Kidney glomerular epithelial cell (primary cell): ENCODE measurements at places on chromosomes 1 and 21.
A peak's percentile ranks its signal among the peaks of the same experiment; 100 is the strongest.

GRCh38 chr1:221780175-221780574 is 38.3 kb upstream of the DUSP10 start:
- no peak for DNase-seq

DNA sequence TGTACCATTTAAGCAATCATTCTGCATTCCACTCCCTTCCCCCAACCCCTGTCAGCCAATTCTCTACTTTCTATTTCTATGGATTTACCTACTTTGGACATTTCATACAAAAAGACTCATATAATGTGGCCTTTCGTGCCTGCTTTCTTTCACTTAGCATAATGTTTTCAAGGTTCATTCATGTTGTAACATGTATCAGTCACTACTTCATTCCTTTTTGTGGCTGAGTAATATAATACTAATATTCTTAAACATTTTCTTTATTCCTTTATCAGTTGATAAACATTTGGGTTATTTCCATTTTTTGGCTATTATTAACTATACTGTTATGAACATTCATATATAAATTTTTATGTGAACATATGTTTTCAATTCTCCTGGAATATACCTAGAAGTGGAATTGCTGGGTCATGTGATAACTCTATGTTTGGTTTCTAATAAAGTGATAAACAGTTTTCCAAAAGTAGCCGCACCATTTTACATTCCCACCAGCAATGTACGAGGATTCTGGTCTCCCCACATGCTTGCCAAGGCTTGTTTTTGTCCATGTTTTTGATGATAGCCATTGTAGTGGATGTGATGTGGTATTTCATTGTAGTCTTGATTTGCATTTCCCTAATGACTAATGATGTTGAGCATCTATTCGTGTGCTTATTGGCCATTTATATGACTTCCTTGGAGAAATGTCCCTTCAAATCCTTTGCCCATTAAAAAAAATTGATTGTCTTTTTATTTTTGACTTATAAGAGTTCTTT is 61.9 kb upstream of the GNG12 start:
- no peak for DNase-seq

DNA sequence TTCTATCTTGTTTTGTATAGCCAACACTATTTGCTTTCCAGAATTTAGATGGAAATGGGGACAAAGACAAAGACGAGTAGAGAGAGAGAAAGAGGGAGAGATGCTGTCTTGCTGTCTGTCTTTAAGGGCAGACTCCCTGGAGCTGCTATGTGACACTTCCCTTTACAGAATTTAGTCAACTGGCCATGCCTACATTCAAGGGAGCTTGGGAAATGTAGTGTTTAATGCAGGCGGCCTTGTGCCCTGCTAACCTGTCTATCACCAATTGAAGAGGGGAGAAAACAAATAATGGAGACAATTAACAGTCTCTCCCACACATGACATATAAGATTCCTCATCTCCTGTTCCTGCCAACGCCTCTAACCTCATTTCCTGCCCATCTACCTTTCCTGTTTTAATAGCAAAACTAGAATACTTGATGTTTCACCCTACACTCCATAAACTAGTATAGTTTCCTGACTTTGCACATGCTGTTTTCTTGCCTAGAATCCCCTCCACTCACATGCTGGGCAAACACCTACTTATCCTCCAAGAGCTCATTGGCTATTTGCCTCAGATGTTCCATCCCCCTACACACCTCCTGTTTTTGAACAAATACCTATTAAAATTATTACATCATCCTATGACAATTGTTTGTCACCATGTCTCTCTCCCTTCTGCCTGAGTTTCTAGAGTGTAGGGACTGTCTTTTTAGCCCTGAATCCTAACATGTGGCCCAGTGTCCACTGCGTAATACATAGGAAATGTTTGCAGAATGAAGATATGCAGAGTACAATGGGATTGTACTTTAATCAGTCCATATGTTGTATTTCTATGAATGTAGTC is 117.2 kb downstream of the SLC25A24 start:
- DNase-seq, result no peak

DNA sequence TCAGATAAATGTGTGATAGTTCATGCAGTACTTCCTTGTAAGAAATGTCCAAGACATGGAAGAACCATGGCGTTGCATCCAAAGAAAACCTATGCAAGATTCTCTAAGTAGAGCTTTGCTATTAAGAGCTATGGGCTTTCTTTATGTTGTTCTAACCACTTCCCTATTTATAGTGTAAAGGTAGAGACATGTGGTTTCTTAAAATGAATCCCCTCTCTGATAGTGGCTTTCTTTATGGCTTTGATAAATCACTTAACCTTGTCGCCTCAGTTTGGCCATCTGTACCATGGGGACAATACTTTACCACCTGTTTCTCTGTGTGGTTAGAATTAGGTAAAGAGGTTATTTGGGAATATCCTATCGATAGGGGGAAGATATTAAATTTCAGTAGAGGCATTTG is 305.5 kb downstream of the NFIA start:
- no peak for DNase-seq

- peak; percentile 75 for DNase-seq
These were observed 5.9 kb downstream of the CLCA2 start for GRCh38 chr1:86429835-86430234.

GRCh38 chr1:61208172-61208571 is 125.8 kb downstream of the NFIA start:
- no peak for DNase-seq

DNA sequence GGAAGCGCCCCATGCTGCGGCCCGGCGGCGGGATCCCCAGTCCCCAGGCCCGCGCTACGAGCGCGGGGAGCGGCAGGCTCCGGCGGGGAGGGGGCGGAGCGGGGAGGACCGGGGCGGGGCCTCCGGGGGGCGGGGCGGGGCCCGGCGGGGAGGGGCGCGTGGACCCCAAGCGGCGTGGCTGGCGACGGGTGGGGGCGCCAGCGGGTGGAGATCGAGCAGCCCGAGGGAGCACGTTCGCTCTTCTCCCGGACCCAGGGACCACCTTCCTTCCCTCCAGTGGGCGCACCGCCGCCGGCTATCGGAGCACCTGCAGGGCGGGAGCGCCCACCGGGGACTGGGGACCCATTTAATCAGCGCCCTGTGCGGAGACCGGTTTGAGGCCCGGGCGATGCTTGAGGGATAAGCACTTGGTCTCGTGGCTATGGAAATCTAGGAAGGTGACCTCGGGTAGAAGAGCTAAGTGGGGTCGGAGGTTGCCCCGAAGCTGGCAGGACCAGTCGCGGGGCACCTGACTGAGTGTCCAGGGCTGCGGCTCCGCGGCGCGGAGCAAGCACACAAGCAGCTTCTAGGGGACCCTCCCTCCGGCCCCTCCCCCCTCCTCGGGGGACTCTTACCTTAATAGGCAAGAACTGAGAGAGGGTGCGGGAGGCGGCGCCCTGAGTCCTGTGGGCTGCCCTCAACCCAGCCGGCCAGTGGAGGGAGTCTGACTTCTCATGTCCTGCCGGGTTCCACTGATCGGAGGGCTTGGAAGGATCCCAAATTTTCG is at the start of gene TSPAN2:
TSS of gene TSPAN2 (minus strand) at position 84 of the 766 bp plus-strand sequence. CDS start at position 13, 71 bp downstream.
- DNase-seq, result peak; percentile 86

DNA sequence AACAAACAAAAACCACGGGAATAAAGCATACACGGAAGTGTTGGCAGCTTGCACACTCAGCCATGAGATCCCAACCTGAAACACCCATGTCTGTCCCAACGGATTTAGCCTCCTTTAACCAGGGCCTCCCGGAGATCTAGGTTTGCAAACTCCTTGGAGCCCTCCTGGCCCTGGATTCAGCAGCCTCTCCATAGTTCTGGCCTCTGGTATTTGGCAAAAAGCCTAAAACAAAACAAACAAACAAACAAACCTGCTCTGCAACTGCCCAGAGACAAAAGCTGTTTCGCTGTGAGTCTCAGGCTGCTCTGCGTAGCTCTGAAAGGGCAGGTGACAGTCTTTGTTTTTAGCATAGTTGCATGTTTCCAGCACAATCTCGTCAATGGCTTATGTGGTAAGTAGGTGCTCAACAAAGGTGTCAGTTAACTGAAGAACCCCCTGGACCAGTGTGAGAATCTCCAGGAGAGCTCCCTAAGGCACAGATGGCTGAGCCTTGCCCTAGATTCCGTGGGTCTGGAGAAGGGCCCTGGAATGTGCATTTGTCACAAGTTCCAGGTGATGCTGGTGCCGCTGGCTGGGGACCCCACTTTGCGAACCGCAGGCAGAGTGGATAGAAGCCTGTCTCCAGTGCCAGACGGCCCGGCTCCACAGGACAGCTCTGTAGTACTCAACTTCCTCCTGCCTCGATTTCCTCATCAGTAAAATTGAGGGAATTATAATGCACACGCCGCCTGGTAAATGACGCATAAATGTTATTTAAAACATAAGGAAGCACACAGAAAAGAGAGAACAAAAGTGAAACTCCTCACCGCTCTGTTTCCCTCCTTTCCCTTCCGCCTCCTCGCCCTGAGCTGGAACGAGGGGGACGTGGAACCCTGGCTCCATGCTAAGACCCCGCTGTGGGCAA is 86.2 kb downstream of the RIPK4 start:
- DNase-seq, result no peak

DNA sequence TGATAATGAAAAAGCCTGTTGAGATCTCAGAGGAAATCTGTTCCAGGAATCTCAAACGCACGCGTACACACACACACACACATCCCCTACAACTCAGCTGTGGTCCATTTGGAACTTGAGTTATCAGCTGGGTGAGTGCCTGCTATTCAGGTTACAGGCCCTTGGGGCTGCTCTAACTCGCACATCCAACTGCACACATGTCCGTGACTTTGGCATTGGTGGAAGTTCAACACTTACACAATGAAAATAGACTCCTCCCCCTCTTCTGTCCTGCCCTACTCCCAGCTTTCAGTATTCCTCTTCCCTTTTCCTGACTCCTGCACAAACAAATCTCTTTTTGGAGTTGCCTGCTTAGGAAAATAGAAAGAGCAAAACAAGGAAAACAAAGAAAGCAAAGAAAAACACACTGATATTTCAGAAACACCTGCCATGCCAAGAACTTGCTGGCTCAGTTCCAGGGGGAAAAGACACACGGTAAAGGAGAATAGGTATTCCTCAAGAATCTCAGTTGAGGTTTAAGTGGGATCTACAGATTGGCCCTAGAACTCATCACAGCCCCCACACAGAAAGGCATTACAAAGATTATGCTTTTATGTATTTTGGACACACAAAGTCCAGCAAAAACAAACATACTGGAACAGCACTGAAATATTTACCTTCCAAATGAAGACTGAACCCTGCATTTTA is 140.9 kb downstream of the TGFBR3 start:
- DNase-seq, result no peak

- no peak for DNase-seq
These were observed 13.4 kb upstream of the ACBD3 start for GRCh38 chr1:226199971-226200370.

DNA sequence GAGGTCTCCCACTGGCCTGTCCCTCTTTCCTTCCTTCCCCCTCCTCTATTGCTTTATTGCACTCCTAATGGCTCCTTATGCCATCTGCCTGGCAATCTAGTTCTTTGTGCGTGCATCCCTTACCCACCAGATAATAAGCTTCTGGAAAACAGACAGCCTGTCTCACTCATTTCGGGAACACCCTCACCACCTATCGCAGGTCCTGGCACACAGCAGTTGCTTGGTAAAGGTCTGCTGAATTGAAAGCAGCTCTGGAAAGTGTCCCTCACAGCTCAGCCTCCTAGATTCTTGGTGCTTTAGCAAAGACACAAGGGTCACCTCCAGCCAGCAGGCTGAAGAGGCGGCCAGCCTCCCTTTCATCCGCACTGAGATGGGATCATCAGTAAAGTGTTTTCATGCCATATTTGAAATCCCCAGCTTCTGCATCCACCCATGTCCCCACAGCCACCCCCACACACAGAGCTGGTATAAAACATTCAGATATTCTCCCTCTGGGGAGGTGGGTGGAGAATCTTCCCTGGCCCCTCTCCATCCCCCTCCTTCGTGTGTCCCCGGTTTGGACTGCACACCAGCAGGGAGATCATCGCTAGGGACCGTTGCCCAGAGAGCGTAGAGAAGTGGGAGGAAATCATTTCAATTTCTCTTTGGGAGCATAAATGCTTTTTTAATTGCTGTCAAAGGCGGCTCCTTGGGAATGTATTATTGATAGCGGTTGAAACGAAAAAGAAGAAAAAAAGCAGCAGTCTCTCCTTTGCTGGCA is 29.1 kb upstream of the ATP2B4 start:
- no peak for DNase-seq

DNA sequence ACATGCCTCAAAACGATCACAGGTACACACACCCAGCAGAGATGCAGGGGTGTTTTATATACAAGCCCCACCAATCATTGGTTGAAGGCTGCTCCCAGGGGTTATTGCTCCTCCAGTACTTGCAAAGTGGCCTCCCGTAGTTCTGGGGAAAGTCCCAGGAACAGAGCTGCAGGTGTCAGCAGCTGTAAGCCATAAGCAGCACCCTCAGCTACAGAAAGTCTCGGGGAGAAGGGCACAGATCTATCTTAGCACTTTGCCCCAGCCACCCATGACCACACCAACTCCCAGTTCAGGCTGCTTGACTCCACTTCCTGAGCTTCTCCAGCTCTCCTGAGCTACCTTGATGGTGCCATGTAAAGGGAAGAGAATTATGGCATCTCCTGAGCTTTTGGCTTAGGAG is 222.7 kb upstream of the GJB5 start:
- DNase-seq, result no peak

DNA sequence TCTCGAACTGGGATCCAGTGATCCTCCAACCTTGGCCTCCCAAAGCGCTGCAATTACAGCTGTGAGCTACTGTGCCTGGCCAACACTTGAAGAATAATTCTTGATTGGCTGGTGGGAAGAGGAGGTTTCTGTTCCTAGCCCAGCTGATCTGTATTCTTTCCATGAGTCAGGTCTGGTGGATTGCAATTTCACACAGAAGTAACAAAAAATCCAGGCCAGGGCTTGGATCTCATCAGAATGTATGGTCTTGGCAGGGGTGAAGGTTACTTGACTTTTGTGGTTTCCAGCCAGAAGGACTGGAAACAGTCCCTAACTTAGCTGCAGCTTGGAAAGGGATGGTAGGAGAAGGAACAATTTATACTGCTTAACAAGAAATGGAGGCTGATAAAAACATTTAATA is 5.1 kb upstream of the HP1BP3 start:
- no peak for DNase-seq
